Ureter (tissue), 1 donor: ENCODE measurements at places on chromosomes 13 and 19. TPM values are rescaled to one million over a fixed set of nuclear protein-coding genes. Genes with fewer than 3 reads are reported as not detected.

The RAB20 gene
- 35.4 TPM for total RNA-seq

The CIRBP gene
- 524 TPM for total RNA-seq

The SIGLEC6 gene
- 2.2 TPM for total RNA-seq

DNA sequence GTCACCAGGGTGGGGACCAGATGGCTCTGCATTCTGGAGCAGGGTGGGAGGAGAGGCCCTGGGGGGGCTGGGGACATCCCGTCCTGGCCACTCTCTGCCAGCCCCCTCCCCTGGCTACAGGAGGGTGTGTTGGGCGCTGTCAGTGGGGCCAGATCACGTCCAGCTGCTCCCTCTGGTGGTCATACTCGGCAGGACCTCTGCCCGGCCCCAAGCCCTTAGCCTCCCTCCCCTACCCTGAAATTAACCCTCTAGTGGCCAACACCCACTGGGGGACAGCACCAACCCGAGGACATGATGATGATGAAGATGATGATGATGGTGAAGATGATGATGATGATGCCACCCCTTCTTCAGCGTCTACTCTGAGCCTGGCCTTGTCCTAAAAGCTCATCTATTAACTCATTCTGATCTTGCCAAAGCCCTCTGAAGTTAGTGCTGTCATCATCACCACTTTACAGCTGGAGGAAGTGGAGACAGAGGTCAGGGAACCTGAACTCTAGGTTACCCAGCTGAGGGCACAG is 590 bp upstream of the LGI4 start:
- no peak for DNase-seq

DNA sequence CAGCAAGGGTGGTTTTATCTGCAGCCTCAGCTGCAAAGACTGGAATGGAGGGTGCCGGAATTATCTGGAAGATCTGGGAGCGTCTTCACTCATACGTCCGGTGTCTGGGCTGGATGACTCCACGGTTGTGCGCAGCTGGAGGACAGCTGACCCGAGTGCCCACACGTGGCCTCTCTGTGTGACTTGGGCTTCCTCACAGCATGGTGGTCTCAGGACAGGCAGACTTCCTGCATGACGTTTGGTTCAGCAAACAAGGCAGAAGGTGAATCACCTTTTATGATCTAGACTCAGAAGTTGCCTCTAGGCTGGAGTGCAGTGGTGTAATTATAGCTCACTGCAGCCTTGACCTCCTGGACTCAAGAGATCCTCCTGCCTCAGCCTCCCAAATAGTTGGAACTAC is 33.2 kb downstream of the CACNG6 start:
- no peak for DNase-seq
